ENCODE measurements at places on chromosomes 1 and 21.

DNA sequence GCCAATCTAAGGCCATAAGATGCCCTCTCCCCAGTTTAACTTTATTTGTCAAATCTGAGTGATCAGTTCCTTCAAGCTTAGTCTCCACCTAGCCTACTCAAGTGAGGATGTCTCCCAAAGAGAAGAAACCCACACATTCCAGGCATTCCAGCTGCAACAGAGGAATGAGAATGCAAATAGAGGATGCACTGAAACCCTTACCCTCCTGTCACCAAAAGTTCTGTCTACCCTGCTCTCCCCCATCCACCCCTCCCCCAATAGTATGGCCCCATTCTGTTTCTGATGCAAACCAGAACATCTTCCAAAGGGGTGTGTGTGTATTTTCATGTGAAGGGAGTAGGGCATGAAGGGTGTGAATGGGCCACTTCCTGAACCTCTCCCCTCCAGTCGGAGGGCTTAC, 3.0 kb downstream of the DUSP23 start:
- no peak for DNase-seq

DNA sequence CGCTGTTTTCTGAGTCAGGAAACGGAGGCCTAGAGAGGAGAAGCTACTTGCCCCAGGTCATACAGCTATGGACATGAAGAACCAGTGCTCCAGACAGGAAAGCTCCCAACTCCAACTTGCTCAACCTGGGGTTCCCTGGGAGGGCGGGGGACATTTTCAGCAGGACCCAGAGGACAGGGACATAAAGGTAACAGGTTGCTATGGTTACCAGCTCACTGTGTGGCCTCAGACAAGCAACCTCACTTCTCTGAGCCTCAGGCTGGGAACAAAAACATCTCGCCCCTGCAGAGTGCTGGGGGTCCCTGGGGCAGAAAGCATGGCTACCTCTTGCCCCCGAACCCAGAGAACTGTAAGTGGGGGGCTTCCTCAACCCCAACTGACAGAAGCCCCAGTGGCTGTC, 16.1 kb downstream of the FBXO2 start:
- DNase-seq, result no peak

GRCh38 chr1:116371752-116372151, 1.3 kb upstream of the ATP1A1 start:
- no peak for DNase-seq

DNA sequence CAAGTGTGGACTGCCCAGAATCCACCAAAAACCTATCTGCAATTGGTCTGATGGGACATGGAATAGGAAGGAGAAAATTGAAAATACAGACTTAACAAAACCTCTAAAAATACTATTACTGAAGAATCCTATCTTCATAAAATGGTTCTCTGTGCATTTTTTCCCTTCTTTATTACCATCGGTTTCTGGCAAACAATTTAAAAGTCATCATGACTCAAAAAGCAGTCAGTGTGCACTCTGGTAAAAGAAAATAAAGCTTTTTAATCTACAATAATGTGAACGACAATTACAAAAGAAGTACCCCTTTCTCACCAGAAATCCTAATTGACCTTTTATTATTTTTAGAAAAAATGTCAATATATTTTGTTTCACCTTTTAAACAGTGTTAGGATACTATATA, 186.3 kb downstream of the TPR start:
- DNase-seq, result peak; percentile 64

- no peak for DNase-seq
Observed at GRCh38 chr21:34123609-34124008, 50.2 kb downstream of the MRPS6 start.

All from cardiac fibroblast (primary cell).